Stimulated activated CD4-positive, alpha-beta T cell treated with anti-CD3 and anti-CD28 coated beads, Interleukin-1b, Interleukin-23, amount 100 ng/mL, for 24 hours (primary cell): ENCODE measurements at places on chromosomes 7 and 10.

DNA sequence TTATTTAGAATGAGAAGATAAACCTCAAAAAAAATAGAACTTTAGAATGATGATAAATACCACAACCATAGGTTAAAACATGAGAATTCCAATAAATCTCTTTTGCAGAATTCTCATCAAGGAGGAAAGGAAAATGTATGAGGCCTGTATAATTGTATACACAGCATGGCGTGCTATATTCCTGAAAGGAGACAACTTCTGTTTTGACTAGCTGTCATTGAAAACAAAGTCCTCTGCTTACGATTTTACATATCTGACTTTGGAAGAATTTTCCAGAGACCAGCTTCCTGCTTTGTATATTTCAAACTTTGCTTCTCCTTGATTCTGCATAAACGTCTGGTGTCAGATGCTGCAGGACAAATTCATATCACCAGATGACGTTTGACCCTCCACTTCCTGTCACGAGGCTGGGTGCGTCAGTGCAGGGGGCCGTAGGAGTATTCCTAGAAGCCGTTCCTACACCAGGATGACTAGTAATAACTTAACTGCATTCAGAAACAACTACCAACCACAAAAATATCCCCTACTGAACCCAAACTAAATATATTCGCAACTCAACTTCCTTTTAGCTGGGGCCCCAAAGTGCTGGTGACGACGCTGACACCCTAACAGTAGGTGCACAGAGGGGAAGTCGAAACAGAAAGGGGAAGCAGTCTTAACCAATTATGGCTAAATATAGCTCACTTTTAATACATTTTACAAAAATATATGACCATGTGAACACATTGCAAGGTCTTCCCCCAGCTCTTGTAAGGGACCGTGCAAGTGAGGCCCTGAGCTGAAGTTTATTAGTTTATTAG is 178.6 kb upstream of the INHBA start:
- DNase-seq, result peak; percentile 53

GRCh38 chr10:14459665-14460064 is 128.9 kb upstream of the FRMD4A start:
- no peak for DNase-seq

DNA sequence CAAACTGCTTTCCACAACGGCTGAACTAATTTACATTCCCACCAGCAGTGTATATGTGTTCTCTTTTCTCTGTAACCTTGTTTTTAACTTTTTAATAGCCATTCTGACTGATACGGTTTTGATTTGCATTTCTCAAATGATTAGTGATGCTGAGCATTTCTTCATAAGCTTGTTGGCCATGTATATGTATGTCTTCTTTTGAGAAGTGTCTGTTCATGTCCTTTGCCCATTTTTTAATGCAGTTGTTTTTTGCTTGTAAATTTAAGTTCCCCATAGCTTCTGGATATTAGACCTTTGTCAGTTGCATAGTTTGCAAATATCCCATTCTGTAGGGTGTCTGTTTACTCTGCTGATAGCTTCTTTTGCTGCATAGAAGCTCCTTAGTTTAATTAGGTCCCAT is 6.1 kb downstream of the ZNF786 start:
- DNase-seq, result no peak

DNA sequence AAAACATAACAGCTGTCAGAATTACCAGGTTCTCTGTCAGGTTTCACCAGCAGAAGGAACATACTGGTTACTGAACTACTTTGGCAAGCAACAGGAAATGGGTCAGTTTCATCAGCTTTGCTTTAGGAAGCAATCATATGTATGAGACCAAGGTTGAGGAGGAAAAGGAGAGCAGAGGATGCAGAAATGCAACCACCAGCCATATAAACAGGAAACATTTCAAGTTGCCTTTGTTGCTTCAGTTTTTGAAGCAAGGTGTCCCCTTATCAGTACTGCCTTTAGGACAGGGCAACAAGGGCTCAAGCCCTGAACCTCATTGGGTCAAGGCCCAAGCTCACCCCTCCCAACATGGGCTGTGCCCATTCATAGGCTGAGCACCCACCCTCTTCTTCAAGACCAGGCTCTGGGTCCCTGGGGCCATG is 10.2 kb downstream of the HIPK2 start:
- DNase-seq, result no peak

DNA sequence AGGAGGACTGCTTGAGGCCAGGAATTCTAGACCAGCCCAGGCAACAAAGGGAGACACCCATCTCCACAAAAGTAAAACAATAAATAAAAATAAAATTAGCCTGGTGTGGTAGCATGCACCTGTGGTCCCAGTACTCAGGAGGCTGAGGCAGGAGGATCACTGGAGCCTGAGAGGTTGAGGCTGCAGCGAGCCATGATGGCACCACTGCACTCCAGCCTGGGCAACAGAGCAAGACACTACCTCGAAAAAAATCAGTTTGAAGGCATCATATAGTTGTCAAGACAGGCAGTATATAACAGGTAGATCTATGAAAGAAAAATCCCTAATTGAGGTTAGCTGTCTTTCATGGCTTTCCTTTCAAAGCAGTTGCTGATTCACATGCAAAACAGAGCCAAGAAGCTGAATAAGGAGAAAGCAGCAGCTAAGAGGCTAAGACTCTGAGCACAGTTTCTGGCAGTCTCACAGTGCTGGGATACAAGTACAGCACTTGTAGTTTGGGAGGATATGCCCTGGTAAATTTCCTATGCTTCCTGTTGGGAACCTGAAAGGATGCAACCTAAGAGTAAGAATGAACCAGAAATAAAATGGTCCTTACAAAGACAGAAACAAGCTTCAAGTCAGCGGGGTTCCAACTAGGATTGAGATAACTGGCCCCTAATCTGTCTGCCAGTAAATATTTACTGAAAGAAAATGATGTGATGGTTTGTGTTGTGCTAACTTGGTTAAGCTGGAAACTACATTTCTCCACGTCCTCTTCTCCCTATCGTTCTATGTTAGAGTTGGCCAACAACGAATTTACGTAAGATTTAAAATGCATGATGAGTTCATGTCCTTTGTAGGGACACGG is 368.5 kb upstream of the HPS1 start:
- DNase-seq, result no peak
